ENCODE measurements at places on chromosomes 11 and 22.

GRCh38 chr22:36355362-36355761 is 32.4 kb downstream of the MYH9 start:
- no peak for DNase-seq

DNA sequence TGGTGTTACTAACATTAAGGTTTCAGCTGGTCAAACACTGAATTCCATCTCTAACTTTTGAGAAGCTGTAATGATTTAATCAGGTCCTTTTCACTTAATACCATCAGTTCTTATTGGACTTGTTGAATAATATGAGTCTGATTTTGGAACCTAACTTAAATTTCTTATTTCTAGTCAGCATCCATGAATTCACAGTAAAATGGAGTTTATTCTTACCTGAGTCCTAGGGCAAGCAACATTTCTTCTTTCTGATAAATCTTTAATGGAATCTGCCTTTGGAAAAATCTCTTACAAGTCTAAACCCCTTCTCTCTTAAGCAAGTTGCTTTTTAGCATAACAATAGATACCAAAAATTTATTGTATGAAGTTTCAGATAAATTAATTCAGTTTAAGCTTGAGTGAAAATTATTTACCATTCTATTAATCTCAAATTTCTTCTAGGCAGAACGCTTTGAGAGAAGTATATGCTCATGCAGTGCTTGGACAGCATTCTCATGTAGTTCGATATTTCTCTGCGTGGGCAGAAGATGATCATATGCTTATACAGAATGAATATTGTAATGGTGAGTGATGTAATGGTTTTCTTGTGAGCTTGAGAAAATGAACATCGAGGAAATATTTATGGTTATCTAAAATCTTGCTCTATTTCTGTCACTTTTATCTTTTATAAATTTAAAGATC is 3.4 kb downstream of the WEE1 start:
- DNase-seq: no peak

DNA sequence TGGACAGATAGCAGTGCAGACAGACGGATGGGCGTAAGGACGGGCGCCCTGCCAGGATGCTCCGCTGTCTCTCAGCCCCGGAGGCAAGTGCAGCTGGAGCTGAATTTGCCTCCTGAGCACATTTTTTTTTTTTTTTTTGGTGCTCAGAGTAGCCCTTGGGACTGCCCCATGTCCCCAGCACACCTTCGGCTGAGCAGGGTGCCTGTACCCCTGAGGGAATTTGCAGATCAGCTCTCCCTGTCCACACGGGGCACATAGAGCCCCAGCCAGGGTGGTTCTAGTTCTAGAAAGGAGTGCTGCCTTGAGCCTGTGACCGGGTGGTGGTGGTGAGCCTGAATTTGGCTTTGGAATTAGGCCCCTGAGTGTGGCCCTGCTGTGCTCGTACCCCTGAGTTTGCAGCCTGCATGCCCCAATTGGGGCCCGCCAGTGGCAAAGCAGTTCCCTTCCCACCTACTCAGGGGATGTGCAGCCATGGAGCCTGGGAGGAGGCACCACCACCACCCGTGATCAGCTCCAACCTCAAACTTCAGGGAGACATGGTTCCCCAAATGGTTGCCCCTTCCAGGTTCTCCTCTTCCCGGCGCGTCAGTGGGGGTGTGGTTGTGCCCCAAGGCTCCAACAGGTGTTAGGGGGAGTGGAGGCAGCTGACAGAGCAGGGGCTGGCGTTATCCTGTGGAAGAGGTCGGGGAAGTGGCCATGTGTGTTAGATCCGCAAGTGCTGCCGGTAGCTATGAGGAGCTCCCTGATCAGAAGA is 1232.7 kb downstream of the BRD1 start:
- DNase-seq: no peak

DNA sequence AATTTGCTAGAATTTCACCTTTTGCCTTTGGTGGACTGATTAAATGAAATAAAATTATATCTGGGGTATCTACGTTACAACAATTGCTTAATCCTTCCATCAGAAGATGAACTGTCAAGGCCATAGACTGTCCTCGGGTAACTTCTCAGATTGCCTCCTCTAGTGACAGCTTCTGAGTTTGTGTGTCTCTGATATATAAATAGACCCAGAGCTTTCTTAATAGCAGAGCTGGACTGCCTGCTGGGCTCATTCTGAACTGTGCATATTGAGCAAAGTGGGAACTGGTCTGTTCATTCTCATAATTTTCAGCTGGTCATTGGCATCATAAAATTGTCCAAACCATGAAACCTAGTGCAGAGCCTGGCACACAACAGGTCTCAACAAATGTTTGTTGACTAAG is 99.1 kb upstream of the GRAMD1B start:
- DNase-seq: no peak

DNA sequence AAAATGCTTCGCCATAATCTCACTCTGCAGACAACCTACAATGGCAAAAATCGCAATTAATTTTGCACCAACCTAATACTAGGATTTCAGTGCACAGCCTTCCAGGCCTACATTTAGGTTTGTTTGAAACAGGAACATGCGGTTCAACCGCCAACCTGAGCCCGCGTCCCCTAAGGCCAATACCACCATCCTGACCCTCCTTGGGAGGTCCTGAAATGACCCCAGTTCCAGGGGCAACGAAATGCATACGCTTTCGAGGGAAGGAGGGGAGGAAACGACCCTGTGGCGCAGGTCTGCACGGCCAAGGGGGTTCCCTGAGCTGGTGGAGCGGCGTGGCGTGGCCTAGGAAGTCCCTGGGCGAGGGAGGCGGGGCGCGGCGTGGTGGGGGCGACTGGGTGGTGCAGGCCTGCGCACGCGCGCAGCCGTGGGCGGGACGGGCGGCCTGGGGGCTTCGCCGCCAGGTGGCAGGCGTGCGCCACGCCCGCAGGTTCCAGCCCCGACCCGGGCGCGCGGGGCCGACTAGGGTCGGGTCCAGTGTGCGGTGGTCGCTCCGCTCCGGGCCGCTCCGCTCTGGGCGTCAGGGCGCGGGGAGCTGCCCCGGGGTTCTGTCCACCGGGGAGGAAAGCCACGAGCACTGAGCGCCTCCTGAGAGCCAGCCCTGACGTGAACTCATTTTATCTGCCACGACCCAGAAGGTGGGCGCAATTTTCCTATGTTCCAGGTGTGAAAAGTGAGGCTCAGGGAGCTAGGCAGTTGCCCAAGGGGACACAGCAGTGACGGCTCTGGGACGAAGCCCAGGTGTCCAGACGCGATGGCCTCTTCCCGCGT is 94.1 kb downstream of the SWAP70 start:
- peak; percentile 92 for DNase-seq

DNA sequence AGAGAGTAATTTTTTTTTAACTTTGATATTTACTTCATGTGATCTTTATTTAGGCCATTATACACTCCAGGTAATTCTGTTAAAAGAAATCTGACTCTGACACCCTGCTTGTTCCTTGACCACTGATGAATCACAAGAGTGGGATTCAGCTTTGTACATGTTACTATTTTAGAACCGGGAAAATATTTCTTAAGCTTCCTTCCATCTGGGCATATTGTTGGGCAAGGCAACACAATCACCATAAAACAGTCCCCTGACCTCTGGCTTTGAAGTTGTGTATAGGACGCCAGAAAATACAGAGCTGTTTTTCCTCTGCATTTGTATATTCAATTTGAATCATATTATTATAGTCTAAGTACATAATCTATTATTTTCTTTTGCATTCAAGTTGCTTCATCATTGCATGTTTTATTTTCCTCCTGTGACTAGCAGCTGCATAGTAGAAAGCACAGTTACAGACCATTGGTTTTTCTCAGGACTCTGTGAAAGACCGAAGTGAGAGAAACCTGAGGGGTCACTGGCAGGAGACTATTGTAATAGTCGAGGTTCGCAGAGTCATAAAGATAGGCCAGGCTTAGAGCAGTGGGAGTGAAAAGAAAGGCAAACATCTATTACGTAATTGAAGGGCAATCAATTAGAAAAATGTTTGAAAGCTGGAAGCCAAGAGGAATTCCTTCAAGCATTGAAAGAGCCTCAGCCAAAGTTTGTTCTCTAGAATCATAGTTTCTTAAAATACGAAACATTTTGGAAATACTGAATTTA is 51.8 kb upstream of the SLC36A4 start:
- no peak for DNase-seq

DNA sequence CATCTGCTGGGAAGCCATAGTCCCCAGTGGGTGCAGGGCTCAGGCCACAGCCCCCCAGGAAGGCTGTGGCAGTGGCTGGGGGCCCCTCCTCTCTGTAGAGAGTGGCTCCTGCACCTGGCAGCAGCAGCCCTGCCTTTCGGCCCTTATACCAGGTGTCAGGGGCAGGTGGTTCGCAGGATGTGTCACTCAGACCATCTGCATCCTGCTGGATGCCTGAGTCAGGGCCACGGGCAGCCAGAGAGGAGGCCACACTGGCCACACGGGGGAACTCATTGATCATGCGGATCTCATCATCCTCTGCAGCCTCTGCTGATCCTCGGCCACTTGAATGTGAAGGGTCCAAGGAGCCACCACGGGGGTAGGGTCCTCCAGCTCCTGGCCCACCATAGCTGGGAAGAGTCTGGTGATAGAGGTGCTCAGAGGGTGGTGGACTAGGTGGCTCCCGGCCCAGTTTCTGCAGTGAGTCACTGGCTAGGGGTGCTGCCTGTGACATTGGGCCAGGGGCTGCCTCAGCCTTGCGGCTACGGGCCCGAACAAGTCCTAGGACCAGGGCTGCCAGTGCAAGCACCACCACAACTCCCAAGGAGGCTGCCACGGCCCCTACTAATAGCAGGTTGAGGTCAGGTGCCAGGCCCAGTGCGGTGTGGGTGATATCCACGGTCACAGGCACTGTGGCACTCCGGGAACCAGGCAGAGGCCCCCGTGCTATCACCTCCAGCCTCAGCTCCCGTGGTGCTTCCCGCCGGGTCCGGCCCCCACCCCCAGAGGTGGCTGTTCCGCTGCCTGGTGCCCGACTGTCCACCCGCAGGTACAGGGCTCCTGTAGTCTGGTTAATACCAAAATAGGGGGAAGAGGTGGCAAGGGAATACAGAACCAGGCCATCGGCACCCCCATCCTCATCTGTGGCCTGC is 3.3 kb upstream of the TPP1 start:
- no peak for DNase-seq

DNA sequence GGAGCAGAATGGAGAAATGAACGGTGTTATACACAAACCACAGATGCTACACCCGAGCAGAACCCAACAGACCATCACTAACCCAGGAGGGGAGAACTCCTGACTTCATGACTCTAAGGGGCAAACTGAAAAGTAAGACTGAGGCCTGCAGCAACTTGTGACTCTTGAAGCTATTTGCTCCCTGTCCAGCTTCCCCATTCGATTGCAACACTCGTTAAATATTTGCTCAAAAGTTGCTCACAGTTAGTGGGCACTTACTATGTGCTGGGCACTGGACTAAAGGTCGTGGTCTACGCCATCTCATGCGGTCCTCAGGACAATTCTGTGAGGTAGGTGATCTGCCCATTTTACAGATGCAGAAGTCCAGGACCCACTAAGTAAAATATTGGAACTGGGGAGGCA is 9.5 kb upstream of the ADA2 start:
- no peak for DNase-seq

DNA sequence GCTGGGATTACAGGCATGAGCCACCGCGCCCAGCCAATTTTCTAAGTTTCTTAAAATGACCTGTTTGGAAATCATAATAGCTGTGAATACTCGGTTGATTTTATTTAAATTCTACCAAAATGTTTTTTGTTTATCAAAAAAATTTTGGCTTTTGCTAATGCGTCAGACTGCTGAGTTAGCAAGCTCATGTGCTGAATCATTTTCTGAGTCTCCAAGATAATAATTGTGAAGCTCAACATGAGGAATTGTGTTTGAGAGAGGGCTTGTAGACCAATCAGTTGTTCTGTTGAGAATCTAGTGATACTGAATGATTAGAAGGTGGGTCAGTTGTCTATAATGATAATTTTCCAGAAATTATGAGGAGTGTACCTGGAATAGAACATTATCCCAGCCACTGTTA is 15.9 kb downstream of the RNF214 start:
- DNase-seq: no peak

- no peak for DNase-seq
These were observed 9.5 kb downstream of the GRAMD1B start for GRCh38 chr11:123439616-123440015.

DNA sequence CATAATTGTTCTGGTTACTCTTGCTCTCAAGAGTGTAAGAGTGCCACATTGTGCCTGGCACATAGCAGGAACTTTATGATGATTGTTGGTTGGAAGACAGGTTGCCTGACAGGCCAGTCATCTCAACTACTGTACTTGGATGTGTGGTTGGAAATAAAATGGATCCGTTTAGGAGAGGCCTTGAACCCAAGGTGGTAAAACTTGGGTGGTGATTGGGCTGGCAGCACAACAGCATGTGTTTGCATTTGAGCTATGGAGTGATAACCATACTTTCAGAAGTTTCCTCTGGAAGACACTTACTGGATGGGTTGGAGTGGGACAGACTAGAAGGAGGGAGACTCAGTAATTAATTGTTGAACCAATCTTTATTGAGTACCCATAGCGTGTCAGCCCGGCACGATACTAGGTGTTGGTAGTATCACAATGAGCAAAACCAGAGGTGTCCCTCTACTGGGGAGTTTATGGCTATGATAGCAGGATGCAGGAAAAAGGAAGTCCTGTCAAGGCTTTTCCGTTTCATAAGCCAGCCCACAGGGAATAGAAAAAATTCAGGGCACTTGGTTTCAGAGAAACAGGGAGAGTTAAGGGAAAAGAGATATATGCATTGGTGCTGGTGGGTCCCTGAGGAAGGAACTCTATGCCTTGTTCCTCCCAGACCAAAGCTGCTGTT is 3.1 kb upstream of the TMEM109 start:
- DNase-seq: no peak

GRCh38 chr11:57343825-57344224 is 5.7 kb downstream of the P2RX3 start:
- no peak for DNase-seq

DNA sequence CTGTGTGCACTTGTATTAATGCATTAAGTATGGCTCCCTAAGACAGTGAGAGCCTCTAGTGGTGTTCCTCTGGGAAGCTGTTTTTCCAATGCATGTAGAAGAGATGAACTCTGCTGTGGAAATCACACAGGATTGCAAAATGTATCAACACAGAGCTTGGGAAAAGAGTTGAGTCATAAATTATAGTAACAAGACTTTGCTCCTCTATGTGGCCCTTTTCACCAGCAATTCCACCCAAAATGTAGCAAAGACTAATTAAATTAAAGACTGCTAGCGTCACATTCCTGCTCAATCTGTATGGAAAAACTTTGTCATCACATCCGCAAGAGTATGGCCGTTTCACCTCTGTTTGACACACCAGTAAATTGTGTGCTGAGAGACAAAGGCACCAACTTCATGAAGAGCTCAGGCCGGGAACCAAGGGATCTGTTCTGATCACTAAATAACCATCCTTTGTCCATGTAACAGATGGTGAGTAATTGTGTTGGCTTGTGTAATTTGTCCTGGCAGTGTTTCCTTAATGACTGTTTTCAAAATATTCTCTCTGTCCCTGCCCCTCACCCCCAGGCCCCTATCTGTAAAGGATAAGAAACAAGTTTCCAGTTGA is 209.2 kb upstream of the SORL1-AS1 start:
- no peak for DNase-seq

GRCh38 chr22:37664249-37665101 is 6.0 kb downstream of the PDXP start:
- DNase-seq: no peak

- no peak for DNase-seq
These were observed 121.9 kb upstream of the MTMR2 start for GRCh38 chr11:96045622-96046456.

Data from stimulated activated CD4-positive, alpha-beta T cell treated with anti-CD3 and anti-CD28 coated beads, Interleukin-4, amount 100 ng/mL, for 24 hours (primary cell).